ENCODE measurements at places on chromosomes 6 and 20.

DNA sequence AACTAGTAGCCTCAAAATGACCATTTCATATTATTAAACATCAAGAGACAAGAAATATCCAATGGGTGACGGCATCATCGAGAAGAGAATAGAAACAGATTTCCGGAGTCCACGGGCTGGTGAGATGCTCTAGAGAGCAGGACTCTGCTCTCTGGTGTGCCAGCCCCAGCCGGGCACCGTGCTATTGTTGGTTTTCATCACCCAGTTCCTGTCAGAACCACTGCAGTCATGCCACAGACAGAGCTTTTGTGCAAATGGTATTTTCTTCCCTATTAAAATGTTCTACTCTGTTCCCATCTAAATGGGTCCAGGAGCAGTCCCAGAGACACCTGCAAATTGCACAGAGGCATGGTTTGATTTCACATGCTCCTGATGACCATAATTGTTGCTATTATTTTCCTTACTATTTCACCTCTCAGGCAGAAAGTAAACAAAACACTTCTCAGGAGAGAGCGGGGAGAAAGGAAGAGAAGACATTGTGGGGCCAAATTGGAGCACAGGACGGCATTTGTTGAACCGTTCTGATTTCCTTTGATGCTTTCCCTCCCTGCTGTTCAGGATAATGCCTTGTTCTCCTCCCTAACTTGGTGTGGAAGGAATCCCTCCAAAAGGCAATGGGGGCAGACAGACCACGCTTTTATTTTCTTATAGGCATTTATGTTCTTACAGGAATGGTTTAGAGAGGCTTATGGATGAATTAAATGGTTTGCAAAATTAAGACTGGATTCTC, 11.4 kb upstream of the RAMACL start:
- DNase-seq: no peak

- DNase-seq: no peak
Observed at GRCh38 chr6:168045141-168045691, 33.8 kb downstream of the FRMD1 start.

- no peak for DNase-seq
Observed at GRCh38 chr6:53889365-53889764, 94.6 kb downstream of the LRRC1 start.

GRCh38 chr6:42387336-42387735, 64.4 kb downstream of the TRERF1 start:
- peak; percentile 73 for DNase-seq

GRCh38 chr6:7188492-7188891, 80.7 kb downstream of the RREB1 start:
- DNase-seq: peak; percentile 7

DNA sequence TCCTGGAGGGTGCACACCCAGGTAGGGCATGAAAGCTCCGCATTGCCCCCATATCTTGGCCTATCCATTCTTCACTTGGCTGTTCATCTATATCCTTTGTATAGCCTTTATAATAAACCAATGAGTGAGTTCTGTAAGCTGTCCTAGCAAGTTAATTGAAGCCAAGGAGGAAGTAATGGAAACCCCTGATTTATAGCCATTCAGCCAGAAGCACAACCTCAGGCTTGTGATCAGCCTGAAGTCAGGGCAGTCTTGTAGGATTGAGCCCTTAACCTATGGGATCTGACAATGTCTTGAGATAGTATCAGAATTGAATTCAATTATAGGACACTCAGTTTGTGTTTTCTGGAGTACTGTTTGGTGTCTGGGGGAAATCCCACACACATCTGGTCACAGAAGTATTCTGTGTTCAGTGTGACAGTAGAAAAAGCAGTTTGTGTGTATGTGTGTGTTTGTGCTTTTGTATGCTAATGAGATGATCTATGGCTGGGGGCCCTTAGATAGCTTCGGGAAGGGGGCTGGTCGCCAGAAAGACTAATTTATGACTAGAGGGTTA, 5.7 kb downstream of the NT5E start:
- no peak for DNase-seq

DNA sequence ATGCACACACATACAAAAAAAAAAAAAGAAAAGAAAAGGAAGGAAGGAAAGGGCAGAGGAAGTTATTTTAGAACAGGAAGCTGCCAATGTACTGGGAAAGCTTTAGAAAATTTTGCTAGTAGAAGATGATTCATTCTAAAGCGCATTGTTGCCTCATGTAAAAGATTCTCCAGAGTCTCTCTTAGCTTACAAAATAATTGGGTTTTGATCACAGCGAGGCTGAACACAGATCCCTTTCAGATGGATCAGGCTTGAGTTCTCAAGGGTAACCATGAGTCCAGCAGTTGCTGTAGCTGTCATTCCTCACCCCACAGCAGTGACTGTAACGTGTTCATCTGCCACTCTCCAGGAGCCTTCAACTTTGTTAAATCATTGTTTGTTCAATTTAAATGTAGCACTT, 81.9 kb downstream of the PHACTR2 start:
- DNase-seq: no peak

- DNase-seq: peak; percentile 17
Observed at GRCh38 chr6:116229287-116229913, 24.5 kb downstream of the TSPYL4 start.

DNA sequence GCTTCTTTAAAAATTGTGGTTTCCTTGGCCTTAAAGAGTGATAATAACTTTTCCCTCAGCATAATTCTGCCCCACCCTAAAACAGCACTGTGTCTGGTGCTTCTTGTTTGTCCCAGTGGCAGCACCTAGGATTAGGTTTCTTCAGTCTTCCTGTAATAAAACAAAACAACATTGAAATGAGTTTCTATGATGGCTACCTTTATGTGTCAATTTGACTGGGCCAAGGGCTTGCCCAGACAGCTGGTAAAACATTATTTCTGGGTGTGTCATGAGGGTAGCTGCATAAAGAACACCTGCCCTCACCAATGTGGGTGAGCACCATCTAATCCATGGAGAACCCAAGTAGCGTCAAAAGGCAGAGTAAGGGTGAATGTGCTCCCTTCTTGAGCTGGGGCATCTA, 117.8 kb downstream of the QRSL1 start:
- no peak for DNase-seq

GRCh38 chr20:37225146-37225545, 36.5 kb downstream of the GHRH start:
- no peak for DNase-seq

DNA sequence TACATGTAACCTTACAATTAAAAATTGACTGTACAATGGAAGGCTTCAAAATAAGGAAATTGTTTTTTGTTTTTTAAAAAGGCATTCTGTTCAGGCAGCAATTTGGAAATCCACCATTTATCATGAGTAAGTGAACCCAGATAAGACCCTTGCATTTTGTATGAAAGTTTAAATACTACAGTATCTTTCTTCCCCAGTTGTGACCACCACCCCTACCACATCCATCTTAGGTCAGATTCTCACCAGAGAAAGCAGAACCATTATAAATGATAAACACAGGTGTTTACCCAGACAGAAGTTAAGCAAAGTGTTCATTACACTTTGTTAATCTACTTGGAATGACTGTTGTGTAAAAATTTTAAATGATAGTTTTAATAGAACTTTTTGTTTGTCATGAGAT, 20.2 kb downstream of the SENP6 start:
- no peak for DNase-seq

- DNase-seq: no peak
Observed at GRCh38 chr6:21377356-21377755, 216.2 kb upstream of the SOX4 start.

DNA sequence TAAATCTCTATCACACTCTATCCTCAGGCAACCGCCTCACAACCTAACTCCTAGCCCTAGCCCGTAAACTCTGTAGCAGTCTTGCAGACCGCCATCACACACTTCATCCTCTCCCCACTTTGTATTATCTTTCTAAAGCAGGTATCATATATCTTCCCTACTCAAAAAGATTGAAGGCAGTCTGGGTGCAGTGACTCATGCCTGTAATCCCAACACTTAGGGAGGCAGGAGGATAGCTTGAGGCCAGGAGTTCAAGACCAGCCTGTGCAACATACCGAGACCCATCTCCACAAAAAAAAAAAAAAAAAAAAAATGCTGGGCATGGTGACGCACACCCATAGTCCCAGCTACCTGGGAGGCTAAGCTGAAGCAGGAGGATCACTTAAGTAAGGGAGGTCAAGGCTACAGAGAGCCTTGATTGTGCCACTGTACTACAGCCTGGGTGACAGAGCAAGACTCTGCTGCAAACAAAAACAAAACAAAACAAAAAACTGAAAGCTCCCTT, 22.9 kb downstream of the RANBP9 start:
- DNase-seq: no peak

DNA sequence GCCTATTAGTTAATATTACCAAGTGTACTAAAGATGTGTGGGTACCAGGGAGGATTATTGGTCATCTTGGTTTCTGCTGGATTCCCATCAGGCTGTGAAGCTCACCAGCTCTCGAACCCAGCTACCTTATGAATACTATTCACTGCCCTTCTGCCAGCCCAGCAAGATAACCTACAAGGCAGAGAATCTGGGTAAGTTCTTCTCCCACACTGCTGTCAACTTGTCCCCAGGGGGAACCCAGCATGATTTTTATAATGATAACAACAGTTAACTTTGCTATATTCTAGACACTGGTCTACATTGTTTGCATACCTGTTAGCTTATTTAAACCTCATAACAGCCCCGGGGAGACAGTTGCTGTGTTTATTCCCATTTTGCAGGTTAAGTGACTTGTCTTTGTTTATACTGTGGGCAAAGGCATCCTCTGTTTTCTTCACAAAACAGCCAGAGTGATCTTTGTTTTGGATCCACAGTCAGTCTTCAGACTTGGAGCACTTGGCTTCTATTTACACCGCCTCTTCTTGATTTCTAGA, 26.5 kb downstream of the TM9SF4 start:
- DNase-seq: no peak

DNA sequence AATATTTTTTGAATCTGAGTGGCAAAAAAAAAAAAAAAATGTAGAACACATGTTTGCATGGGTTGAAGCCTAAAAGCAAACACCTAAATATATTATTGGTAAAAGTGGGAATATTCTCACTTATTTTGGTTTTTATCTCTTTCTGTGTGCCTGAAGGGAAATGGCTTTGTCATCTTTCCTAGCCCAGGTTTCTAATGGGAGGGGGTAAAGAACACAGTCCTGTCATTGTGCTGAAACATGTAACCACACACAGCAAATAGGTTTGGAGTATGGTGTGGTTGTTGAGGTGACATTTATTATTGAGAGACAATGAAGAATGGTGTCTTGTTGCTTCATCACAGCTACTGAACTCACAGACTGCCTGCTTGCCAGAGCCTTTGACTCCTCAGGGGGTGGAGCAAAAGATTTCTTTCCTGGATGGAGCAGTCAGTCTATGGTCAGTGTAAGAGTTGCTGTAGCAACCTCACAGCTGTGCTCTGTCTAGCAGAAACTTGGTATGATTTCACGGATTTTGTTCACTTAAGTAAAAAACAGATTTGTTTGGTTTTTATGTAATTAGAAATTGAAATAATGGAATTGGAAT, 70.2 kb downstream of the CEP57L1 start:
- no peak for DNase-seq

- no peak for DNase-seq
Observed at GRCh38 chr6:129287231-129288177, 404.6 kb downstream of the LAMA2 start.

DNA sequence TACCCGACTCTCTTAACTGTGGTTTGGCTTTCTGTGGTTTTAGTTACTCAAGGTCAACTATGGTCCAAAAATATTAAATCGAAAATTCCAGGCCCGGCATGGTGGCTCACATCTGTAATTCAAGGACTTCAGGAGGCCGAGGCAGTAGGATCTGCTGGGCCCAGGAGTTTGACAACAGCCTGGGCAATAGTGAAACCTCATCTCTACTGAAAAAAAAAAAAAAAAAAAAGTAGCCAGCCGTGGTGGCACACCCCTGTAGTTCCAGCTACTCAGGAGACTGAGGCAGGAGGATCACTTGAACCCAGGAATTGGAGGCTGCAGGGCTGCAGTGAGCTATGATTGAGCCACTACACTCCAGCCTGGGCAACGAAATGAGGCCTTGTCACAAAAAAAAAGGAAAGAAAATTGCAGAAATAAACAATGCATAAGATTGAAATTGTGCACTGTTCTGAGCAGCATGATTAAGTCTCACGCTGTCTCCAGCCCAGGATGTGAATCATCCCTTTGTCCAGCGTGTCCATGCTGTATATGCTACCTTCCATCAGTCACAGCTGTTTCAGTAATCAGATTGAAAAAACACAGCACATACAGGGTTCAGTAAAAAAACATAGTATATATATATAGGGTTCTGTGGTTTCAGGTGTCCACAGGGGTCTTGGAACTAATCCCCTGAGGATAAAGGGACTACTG, 40.7 kb downstream of the RGS17 start:
- no peak for DNase-seq

GRCh38 chr6:42424906-42425474, 26.7 kb downstream of the TRERF1 start:
- no peak for DNase-seq

DNA sequence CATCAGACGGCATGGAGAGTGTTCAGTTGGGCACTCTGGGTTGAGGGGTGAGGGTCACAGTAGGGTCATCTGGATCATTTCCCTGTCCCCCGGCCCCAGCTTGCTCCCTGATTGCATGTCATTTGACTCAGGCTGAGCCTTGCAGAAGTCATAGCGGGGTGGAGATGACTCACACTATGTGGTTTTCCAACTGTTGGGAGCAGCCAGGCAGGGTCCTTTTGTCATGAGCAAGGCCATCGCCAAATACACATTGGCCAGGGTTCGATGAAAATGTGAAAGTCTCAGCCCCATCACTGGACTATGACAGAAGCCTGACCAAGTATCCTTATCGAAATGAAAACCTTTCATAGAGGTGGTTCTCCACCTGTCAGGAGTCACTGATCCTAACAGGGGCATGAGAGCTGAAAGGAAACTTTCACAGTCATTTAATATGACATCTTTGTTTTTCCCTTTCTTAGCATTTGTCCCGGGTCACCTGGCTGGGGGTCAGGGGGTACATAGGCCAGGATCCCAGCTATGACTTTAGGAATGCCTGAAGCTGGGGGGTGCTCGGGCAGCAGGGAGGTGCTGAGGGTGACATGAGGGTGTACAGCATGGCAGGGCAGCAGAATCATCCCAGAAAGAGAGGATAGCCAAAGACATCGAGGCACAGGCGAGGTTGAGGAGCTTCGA, 70.2 kb upstream of the CD93 start:
- DNase-seq: no peak

DNA sequence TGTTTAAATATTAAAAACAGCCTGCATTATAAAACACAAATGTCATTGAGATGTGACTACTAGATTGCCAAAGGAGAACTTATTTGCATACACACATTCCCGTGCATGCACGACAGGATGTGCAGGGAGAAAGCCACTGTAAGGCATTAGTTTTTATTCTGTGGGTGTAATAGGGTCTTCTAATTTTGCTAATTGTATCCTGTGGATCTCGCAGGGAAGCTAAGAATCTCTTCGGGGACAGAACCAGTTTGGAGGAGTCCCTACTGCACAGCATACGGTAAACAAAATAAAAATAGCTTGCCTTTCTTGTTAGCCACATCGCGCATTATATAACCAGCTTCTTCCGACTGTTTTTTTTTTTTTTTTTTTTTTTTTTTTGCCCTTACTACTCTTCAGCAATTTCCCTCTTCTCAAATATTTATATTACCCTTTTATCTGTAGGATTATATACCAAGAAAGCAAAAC, 2.0 kb downstream of the ATXN1 start:
- peak; percentile 54 for DNase-seq
